ENCODE measurements at places on chromosomes 11 and 22.

DNA sequence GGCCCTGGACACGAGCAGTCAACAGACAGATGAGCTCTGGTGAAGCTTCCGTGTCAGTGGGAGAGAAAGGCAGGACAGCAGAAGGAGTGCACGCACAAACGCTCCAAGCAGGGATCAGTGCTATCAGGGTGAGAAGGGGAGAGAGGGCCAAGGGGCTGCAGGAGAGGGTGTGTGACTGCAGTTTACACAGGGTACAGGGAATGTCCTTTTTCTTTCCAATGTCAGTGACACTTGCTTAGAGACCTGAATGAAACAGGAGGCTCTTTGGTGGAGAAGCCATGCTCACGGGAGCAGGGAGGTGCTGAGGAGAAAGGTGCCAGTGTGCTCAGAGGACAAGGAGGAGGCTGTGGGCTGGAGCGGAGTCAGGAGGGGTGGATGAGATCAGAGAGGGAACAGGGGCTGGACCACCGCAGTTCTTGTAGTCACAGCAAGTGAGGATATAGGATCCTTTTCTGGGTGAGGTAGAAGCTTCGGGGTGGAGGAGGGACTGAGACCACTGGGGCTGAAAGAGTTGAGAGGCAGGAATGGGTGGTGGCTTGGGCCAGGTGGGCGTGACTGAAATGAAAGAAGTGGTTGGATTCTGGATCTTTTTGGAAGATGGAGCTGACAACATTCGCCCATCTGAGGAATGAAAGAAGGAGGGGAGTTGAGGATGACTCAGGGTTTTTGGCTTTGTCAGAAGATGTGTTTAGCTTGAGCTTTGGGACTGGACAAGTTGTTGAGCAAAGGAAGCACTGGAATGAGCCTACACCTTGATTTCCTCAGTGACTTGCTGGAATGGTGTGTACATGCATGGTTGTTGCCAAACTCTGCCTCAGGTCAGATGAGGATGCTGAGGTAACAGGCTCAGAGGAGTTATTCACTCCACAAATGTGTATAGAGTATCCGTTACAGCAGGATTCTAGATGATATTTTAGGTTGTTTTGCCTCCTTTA lies 87.9 kb downstream of the ADAMTS15 start:
- no peak for DNase-seq

- DNase-seq = peak; percentile 89
Observed at GRCh38 chr11:123083623-123084029, 21.7 kb upstream of the HSPA8 start.

- no peak for DNase-seq
Observed at GRCh38 chr22:27504360-27505253, 296.9 kb downstream of the MN1 start.

DNA sequence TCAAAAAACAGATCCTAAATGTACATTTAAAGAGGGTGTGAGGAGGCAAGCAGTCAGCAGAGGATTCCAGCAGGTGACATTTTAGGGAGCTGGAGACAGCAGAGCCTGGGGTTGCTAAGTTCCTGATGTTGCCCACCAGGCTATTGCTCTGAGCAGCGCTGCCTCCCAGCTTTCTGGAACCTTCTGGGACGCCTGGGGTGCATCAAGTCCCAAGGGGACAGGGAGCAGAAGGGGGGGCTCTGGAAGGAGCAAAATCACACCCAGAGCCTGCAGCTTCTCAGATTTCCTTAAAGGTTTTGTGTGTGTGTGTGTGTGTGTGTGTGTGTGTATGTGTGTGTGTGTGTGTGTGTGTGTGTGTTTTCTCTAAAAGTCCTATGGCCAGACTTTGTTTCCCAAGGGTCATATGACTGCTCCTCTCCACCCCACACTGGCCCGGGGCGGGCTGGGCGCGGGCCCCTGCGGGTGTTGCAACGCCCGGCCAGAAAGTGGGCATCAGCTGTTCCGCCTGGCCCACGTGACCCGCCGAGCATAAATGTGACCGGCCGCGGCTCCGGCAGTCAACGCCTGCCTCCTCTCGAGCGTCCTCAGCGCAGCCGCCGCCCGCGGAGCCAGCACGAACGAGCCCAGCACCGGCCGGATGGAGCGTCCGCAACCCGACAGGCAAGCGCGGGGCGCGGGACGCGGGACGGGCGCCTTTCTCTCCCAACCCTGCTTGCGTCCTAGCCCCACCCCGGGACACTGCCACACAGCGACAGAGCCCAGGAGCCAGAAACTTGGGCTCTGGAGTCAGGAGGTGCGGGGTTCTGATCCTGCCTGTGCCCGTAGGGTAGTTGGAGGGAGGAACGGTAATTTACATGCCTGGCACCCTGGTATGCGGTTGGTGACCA lies at the start of gene HMOX1:
Gene HMOX1, plus strand, starts transcription at position 560 of the 887 bp plus-strand sequence. Its CDS starts 78 bp downstream, at position 638.
- DNase-seq = peak; percentile 70

DNA sequence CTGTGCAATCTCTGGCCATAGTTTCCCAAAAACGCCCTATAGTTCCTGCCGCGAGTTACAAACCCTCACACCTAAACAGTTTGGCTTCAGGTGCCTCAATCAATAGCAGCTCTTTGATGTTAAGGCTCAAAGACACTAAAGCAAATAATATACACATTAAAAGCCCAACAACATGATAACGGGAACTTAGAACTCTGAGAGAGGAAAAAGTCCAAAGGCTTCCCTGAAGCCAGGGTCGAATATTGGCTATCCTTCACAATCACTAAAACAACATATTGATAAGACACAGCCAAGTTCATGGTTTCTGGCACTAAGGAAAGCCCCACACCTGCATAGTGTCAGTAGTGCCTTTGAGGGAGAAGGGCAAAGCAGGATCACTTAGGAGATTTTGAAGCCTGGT lies 54.9 kb downstream of the NTM start:
- no peak for DNase-seq

DNA sequence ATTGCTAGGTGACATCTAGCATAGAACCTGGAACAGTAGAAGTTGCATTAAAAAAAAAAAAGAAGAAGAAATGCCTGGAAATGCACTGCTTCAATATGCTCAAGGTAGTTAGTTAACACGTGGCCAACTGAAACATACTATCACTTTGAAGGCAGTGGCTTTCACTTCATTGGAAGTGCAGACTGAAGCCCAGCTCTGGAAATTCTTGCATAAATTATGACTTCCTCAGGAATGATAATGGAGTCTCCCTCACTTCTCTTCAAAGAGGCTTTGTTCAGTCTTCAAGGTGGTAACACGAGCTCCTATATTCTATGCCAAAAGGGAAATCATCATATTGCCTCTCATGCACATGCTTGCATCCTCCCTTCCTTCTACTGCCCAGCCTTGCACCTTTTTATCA lies 715.9 kb upstream of the API5 start:
- DNase-seq = no peak

DNA sequence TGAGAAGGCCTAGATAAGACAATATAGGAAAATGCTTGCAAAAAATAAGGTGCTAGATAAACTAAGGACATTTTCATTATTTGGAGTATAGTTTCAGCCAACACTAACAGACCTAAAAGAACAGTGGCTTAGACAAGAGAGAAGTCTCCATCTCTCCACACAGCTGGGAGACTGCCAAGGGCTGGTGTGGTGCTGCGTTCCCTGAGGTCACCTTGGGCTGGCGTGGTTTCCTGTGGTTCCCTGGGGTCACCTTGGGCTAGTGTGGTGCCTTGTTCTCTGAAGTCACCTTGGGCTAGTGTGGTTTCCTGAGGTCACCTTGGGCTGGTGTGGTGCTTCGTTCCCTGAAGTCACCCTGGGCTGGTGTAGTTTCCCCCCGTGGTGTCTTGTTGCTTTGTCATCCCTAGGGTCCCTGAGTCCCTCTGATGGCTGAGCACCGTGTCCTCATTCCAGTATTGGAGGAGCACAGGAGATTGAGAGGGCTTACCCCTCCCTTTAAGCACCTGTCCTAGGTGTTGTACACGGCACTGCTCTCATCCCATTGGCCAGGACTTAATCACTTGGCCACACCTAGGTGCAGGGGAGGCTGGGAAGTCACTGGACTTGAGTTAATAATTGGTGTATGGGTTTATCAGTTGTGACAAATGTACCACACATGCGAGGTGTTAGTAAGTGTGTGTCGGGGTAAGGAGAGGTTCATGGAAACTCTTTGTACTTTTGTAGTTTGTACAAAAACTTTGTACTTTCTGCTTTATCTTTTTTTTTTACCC lies 14.9 kb downstream of the SAMM50 start:
- DNase-seq = no peak

DNA sequence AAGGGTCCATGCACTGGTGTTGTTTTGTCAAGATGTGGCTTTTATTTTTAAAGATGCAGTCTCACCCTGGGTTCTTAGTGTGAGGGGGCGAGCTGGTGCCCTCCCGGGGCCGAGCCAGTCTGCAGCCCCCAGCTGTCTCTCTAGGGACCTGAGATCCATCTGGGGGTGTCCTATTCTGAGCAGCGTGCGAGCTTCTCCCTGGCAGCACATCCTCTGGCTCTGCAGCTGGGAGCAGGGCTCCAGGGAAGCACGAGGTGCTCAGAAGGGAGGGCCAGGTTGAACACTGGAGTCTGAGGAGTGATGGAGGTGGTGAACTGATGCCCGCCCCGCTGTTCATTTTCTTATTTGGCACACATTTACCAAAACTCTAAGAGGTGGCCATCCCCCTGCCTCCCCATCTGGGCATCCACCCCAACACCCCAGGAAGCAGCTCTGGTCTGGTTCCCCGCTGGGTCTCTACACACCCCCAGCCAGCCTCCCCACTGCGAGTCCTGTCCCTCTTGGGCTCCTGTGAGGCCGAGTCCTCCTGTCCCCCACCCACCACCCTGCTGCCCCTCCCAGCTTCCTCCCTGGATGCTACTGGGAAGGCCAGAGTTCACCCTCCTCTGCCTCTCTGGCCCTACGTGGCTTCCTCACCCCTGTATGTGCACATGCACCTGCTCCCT lies 956.4 kb downstream of the BRD1 start:
- DNase-seq = no peak

- no peak for DNase-seq
Observed at GRCh38 chr11:46906609-46907041, 11.7 kb downstream of the LRP4 start.

- no peak for DNase-seq
Observed at GRCh38 chr11:3936517-3936916, 81.1 kb downstream of the STIM1 start.

- no peak for DNase-seq
Observed at GRCh38 chr11:528815-529727, 6.3 kb downstream of the HRAS start.

GRCh38 chr11:121408830-121409229 lies 43.3 kb upstream of the SORL1 start:
- DNase-seq = no peak

GRCh38 chr11:130162733-130163132 lies 3.2 kb downstream of the ST14 start:
- no peak for DNase-seq

DNA sequence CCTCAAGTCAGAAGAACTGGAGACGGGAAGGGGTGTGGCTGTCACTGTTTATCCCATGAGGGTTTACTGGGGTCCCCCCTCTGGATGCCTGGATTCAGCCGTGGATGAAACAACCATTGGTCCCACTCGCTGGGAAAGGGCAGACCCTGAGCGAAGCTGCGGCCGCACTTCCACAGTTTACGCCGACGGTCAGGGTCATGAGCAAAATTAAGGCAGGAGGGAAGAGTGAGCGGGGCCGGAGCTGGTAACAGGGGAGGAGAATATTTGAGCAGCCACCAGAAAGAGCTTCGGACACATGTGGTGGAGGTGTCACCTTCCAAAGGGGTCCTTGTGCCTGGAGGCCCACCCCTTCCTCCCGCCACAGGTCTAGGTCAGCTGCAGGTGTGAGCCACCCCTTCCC lies 344.9 kb downstream of the BRD1 start:
- no peak for DNase-seq

DNA sequence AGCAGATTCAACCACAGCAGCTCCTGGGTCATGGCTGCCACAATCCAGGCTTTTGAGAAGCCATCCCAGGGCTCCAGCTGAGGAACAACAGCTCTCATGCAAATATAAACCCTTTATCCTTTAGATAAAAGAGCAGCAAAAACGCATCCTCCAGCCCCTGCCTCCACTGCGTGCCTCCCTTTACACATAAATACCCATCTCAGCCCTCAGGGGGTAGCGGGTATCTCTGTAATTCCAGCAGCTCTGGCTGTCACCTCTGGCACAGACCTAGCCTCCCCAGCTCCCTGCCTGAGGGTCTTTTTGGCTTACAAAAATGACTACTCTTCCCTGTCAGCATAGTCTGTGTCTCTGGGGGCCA lies 21.6 kb downstream of the LMO1 start:
- no peak for DNase-seq

DNA sequence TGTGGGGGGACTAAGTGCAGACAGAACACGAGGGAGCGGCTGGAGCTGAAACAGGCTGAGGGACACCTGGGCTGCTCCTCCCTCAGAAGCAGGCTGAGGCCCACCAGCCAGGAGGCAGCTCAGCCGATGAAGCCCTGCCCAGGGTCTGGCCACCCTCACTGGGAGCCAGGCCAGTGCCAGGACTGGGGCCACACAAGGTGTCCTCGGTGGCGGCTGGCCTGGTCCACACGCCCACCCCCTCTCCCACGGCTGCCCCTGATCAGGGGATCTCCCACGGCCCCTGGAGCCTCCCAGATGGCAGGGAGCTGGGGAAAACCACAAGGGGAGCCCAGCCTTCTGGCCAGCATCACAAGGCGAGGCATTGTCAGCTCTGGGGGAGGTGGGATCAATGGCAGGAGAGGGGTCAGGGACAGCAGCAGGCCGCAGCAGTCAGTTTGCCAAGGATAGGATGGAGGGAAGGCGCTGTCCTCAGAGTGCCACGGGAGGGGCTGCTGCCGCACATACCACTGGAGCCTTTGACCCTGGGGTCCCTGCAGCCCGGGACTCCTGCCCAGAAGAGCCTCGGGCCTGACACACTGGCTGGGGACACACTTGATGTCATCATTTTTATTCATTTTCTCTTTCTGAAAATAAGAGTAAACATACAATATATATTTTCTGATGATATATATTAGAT lies 11.7 kb upstream of the RASL10A start:
- no peak for DNase-seq

- DNase-seq = no peak
Observed at GRCh38 chr11:638631-639331, 1.7 kb downstream of the DRD4 start.

GRCh38 chr11:32109138-32109537 lies 18.3 kb downstream of the RCN1 start:
- no peak for DNase-seq

GRCh38 chr22:41030891-41031290 lies 61.5 kb upstream of the EP300 start:
- no peak for DNase-seq

GRCh38 chr11:2612884-2613571 lies 86.8 kb downstream of the KCNQ1OT1 start:
- no peak for DNase-seq

GRCh38 chr22:38696606-38697424 lies 3.9 kb downstream of the JOSD1 start:
- DNase-seq = no peak

DNA sequence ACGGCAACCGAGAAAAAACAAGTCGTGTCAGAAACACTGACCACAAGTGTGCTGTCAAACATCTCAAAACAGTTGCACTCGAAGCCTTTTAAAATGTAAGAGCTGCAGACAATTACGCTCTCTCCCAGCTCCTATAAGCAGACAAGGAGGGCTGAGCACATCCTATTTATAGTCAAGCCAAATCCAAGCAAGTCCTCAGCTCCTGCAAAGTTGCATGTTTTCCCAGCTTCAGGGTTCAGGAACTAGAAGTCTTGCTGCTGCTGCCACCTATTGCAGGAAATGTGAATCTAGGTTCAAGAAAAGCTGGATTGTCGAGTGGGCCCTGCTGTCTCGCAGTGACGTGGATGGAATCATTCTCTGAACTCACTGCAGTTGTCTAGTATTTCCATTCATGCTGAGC lies 15.5 kb downstream of the EFCAB6 start:
- DNase-seq = peak; percentile 27

- DNase-seq = no peak
Observed at GRCh38 chr22:26597026-26597425, 7.1 kb upstream of the TPST2 start.
